Posterior vena cava (tissue), 2 donors: ENCODE measurements at places on chromosomes 12 and 14. TPM values are rescaled to one million over a fixed set of nuclear protein-coding genes. Genes with fewer than 3 reads are reported as not detected.

P2RX2 gene
- total RNA-seq: not detected

WDHD1 gene
- 3.0 TPM for total RNA-seq

CEBPE gene
- not detected for total RNA-seq

SYCP3 gene
- total RNA-seq: not detected

ING4 gene
- total RNA-seq: 25.9 TPM

DHRS2 gene
- not detected for total RNA-seq

ASB8 gene
- total RNA-seq: 34.7 TPM

CCDC198 gene
- total RNA-seq: not detected

ART4 gene
- 16.1 TPM for total RNA-seq

GRCh38 chr14:30193845-30194501 is 266.3 kb upstream of the PRKD1 start:
- no peak for DNase-seq

DNA sequence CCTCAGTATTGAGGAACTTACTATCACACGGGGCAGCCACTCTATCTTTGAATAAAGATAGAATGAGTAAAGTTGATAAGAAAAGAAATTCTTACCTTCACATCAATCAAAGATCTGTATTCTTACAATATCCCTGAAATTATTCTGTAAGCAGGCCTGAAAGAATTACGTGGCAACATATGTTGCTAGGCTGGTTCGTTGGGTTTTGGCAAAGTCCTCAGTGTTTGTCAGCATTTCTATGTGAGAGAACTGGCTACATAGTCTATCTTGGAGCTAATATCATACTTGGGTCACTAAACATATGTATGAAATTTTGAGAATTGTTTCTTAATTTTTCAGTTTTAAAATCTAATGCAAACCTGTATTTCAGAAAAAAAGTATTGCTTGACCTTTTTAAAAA is 412.2 kb upstream of the GARIN6 start:
- no peak for DNase-seq

DNA sequence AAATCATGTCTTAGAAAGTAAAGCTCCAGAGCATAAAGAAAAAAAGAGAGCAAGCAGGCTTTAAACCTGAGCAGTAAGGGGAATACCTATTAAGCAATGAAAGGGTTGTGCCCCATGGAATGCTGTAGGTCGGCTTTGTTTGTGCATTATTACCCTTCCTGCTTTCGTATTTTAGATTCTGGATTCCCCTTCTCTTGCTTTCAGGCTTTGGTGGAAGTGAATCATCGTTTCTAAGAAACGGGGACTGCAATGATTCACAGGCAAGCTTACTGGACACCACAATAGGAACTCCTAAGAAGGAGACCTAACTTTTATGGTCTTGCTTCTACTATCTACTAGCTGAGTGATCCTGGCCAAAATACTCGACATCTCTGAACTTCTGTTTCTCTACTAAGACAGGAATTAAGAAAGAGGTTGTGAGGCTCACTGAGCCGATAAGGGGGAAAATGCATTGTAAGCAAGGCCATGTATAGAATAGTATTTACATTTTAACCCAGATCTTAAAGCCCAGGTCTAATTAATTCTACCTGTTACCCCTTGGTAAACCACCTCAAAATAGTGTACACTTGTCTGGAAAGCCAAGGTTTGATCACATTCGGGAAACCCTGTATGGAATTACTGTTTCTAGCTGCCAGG is 1.2 kb upstream of the BMAL2 start:
- DNase-seq: no peak

DNA sequence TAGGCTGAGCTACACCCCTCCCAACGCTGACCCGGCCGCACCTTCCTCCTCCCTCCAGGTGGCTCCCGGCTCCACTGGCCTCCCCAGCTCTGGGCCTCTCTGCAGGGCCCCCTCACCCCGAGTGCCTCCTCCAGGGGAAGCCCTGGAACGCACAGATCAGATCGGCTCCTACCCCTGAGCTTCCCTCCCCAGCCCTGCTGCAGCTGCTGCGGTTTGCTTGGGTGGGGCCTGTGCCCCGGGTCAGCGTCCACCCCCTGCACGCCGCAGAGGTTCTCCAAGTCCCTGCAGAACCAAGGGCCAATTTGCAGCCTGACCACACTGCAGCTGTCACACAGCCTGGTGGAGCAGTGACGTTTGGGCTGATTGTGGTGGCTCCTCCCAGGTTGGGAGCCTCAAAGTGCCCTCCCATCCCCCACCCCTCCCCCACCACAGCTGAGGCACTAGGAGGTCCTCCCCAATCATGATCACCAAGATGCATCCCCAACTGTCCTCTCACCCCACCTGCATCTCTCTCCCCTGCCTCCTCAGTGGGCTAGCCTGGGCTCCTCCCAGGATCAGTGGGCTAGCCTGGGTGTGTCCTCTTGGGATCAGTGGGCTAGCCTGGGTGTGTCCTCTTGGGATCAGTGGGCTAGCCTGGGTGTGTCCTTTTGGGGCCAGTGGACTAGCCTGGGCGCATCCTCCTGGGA is 12.8 kb upstream of the FBRSL1 start:
- no peak for DNase-seq

GRCh38 chr14:77024171-77024691 is 4.3 kb downstream of the IRF2BPL start:
- DNase-seq: no peak

- DNase-seq: no peak
Observed at GRCh38 chr14:28952666-28953065, 186.1 kb downstream of the FOXG1 start.

DNA sequence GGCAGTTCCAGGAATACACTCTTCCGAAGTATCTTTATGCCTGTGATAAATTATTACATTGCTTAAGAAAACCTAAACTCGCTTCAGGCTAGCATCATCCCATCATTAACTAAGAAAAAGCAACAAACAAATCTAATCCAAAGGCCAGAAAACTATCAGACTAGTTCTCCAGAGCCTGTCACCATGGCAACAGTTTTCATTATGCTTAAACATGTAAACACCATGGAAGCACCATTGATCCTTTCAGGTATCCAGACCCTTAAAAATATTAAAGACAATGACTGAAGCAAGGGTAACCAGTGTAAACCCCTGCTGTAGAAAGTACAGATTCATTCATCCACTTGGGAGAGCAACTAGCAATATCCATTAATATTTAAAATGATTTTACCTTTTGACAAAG is 9.8 kb downstream of the DAD1 start:
- no peak for DNase-seq

DNA sequence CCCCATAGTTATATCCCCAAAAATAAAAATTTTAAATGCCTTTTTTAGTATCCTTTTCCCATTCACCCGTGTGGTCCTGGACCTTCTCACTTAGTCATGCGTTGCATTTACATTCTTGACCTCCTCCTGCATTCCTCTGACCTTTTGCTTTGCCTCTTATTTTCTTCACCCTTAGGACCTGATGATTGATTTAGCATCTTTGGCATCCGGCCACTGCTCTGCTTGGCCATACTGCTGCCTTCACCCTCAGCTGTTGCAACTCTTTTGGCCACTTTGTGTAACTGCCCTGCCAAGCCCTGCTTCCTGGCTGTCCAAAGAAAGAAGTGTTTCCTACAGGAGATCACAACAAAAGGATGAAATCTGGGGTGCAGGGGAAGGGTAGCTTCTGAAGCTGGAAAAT is 48.8 kb upstream of the SLC38A4 start:
- DNase-seq: no peak

DNA sequence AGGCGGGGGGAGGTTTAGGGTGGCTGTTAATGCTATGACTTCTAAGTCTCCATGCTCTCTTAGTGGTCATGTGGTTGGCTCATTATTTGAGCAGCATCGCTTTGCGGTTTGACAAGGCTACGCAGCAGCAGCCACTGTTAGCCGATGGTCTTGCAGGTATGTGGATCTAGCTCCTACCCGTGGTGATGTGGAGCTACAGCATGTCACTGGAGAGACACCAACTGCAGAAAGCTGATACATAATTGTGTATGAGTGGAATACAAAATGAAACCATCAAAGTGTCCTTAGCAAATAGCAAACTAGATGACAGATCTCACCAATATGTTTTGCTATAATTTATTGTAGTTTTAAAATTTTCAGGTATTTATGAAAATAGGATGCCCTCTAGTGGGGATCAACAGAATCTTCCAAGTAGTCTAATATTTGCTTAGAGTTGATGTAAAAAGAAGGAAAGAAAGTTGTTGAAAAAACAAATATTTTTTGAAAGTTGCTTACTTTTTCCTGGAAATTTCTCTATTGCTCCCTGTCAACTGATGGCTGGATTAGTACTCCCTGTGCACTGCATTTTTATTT is 94.9 kb downstream of the NAV3 start:
- DNase-seq: peak; percentile 83

DNA sequence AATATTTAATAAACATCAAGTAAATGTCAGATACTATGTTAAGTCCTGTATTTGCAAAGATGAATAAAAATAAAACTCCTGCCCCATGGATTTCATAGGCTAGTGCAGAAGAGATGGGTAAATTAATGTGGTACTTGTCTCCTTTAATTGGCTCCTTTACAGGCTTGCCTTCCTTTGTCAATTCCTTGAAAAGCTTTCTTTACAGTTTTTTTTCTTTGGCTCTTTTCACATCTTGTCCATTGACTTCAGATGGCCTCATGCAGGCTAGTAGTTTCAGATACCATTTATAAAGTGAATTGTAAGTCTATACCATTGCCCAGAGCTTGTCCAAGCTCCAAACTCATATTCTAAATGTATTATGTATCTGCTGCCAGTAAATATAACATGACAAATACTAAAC is 128.7 kb upstream of the GARIN2 start:
- DNase-seq: no peak

DNA sequence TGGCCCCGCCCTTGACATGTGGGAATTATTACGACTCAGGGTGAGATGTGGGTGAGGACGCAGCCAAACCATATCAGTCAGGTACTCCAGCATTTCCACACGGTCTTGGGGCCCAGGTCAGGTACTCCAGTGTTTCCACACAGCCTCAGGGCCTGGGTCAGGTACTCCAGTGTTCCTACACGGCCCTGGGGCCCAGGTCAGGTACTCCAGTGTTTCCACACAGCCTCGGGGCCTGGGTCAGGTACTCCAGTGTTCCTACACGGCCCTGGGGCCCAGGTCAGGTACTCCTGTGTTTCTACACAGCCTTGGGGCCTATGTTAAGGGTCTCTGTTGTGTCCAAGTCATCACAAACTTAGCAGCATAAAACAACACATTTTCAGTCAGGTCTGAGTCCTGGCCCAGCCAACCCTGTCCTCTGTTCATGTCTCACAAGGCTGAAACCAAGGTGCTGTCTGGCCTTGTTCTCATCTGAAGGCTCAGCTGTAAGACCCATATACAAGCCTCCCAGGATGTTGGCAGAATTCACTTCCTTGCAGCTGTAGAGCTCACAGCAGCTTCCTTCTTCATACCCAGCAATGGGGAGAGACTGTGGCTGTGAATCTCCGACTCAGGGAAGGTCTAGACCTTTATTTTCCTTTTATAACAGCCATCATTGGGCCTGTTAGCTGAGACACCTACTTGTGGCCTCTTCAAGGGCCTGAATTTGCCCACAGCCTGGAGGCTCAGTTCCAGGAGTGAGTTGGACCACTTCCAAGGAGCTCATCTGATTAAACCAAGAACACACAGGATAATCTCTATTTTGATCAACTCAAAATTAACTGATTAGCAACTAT is 107.6 kb upstream of the SFSWAP start:
- DNase-seq: no peak

GRCh38 chr14:96274543-96274942 is 18.5 kb downstream of the BDKRB1 start:
- no peak for DNase-seq

- DNase-seq: no peak
Observed at GRCh38 chr14:20409226-20409625, 4.1 kb downstream of the TEP1 start.

DNA sequence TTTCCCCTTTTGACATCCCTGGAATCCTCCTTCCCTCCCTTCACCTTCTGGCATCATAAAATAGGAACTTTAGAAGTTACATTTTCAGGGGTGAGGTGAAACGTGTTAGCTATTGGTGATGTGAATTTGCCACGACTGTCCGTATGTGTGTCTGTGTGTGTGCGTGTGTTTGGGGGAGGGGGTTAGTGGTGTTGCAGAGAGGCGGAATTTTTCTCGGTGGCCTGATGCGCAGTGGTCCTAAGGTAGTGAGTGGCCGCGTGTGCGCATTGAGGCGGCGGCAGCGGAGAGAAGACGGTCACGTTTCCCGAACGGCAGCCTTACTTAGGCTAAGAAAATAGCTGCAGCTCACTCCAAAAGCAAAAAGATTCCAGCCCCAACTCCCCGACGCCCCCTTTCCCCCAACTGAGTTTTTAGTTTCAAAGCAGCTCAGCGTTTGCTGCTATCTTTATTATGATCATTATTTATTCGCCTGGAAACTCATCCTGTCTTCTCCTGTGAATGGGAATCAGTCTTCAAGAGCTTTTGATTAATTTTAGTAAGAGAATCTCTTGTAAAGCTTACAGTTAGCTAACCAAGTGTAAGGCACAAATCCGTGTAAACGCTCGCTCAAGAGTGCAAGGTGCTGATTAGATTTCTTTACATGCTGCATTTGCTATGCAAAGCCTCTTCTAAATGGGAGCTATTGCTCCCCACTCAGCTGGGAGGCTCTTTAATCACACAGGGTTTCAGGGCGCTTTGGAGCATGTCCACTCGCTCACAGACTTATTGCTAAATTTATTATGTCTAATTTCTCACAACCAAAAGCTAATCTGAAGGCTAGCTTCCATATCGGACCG is 4.7 kb downstream of the FLRT2 start:
- no peak for DNase-seq

- no peak for DNase-seq
Observed at GRCh38 chr14:90613997-90614396, 202.2 kb downstream of the TTC7B start.

GRCh38 chr12:82872088-82872487 is 185.4 kb downstream of the TMTC2 start:
- no peak for DNase-seq

DNA sequence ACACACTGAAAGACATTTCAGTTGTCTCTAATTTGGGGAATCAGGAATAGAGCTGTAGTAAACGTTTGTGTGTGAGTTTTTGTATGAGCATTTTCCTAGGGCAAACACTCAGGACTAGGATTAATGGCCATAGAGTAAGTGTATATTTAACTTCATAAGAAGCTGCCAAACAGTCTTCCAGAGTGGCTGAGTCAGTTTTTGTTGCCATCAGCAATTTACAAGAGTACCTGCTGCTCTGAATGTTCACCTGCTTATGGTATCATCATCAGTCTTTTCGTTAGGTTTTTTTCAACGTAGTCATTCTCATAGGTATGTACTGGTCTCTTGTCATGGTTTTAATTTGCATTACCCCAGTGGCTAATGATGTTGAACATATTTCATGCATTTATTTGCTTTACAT is 30.6 kb upstream of the TRHDE start:
- DNase-seq: no peak

DNA sequence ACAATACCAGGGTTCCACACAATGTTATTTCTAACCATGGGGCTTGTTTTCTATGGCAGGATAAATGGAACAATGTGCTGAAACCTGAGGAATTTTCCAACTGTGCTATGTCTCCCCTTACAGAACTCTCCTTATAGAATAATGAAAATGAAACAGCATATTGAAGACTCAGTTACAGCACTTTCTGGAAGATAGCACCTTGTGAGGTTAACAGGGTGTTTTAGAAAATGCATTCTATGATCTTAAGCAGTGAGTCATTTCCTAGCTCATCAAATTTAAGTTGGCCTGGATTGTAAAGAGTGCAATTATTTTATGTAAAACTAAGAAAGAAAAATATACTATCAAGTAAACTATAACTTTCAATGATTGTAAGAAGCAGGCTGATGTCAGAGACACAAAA is 60.1 kb upstream of the CNTN1 start:
- DNase-seq: no peak
